Type B pancreatic cell (in vitro differentiated cells): ENCODE measurements at places on chromosomes 7 and 10. TPM values are rescaled to one million over a fixed set of nuclear protein-coding genes. Genes with fewer than 3 reads are reported as not detected.

VGF gene
- total RNA-seq = 4.2 and 4.4 TPM in 2 replicates

SRRT gene
- total RNA-seq = 168 and 239 TPM in 2 replicates

SKIDA1 gene
- total RNA-seq = 9.6 and 24.3 TPM in 2 replicates

GNAT3 gene
- 0.70 and 0.81 TPM in 2 replicates for total RNA-seq

SPACDR gene
- 1.4 and 2.8 TPM in 2 replicates for total RNA-seq

PITX3 gene
- total RNA-seq = 0.34 TPM in 1 of 2 replicates, not detected in the other

C10orf95 gene
- total RNA-seq = 0.75 and 2.3 TPM in 2 replicates

TUBB8 gene
- total RNA-seq = 0.29 and 0.46 TPM in 2 replicates

ELOVL3 gene
- total RNA-seq = 0.22 TPM in 1 of 2 replicates, not detected in the other

C7orf57 gene
- 0.36 and 1.5 TPM in 2 replicates for total RNA-seq

C10orf120 gene
- total RNA-seq = not detected in 2 replicates

PAX4 gene
- 3.4 and 14.9 TPM in 2 replicates for total RNA-seq

BAMBI gene
- total RNA-seq = 36.9 and 57.3 TPM in 2 replicates

FAM24B gene
- total RNA-seq = 1.2 TPM in 1 of 2 replicates, not detected in the other

FAM180A gene
- total RNA-seq = 0.14 TPM in 1 of 2 replicates, not detected in the other

TRIL gene
- 3.9 and 42.9 TPM in 2 replicates for total RNA-seq

HGF gene
- 0.98 and 4.9 TPM in 2 replicates for total RNA-seq

HMX2 gene
- total RNA-seq = 0.19 TPM in 1 of 2 replicates, not detected in the other

NOLC1 gene
- total RNA-seq = 74.8 and 88.0 TPM in 2 replicates

DDX21 gene
- total RNA-seq = 53.2 and 57.5 TPM in 2 replicates
